IPS-NIHi11 (cell line): ENCODE measurements at places on chromosomes 13 and 19.

DNA sequence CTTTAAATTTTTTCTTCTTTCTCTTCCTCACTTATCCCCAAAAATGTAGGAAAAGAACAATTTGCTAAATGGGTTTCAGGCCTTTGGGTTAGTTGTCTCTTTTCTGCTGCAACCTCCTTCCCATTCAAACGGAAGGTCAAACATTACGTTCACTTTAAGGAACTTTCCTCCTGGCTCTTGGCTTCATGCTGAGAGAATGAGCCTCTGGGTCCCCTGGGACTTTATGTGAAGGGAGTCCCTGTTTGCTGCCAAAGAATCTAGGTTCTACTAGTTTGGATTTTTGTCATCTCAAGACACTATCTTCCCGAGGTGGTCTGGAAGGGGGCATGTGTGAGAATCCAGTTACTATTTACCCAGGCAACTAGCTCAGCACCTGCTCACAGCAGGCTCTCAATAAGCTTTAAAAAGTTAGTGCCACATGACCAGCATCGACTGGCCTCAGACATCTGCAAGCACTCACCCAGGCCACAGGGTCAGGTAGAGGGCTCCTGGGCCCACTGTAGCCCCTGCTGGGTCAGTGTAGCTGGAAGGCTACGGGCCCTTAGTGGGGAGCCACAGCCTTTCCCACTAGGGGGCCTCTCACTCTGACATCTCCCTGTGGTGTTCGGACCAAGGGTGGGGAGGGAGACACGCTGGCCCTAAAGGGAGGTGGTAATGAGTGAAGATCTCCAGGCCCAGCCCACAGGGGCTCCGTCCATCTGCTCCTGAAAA lies 40.5 kb downstream of the FAM124A start:
- no peak for DNase-seq

GRCh38 chr13:57629821-57630235 lies 1.7 kb upstream of the PCDH17 start:
- DNase-seq = peak; percentile 94

GRCh38 chr13:20994441-20994821 lies 67.0 kb downstream of the LATS2 start:
- DNase-seq = no peak

GRCh38 chr13:45162194-45162593 lies 38.7 kb downstream of the KCTD4 start:
- no peak for DNase-seq

DNA sequence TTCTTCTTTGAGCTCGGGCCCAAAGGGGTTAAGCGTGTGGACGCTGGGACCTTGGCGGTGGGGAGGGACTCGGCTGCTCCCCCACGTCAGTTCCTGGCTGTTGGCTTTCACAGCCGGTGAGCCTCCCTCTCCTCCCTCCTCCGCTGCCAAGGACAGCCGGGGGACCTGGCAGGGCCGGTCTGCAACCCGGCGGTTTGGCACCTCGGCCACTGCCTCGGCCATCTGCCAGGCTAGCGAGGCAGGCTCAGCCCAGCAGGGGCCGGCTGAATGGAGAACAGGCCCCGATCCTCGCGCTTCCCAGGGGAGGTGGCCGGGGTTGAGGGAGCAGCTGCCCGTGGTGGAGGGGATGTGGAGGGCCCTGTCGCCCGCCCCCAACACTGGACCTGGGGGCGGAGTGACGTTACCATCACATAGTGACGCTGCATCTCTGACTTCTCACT lies 5.0 kb downstream of the TLE5 start:
- DNase-seq = peak; percentile 70

GRCh38 chr19:44566984-44567383 lies 37.5 kb upstream of the CEACAM20 start:
- DNase-seq = no peak

- DNase-seq = peak; percentile 22
Measured at GRCh38 chr13:53545340-53545941, 516.8 kb downstream of the OLFM4 start.

- peak; percentile 68 for DNase-seq
Measured at GRCh38 chr19:39409208-39410016, 2.8 kb downstream of the ZFP36 start.

- no peak for DNase-seq
Measured at GRCh38 chr19:48044561-48044960, 682 bp upstream of the CABP5 start.

DNA sequence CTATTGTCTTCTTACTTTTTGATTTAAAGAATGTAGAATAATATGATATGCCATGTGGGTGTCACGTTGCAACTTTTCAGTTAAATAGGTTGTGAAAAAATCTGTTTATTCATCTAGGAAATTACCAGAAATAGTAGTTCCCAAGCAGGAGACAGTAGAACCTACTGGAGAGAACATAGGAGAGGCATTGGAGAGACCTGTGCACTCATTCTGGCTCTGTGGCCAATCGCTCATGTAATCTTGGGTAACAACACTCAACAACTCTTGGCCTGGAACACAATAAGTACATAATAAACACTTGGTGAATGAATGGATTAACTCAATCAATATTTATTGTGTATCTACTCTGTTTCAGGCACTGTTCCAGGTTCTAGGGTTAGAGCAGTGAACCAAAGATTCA lies 35.3 kb downstream of the EDNRB start:
- DNase-seq = no peak

- no peak for DNase-seq
Measured at GRCh38 chr13:99426426-99426825, 74.8 kb upstream of the TM9SF2 start.

DNA sequence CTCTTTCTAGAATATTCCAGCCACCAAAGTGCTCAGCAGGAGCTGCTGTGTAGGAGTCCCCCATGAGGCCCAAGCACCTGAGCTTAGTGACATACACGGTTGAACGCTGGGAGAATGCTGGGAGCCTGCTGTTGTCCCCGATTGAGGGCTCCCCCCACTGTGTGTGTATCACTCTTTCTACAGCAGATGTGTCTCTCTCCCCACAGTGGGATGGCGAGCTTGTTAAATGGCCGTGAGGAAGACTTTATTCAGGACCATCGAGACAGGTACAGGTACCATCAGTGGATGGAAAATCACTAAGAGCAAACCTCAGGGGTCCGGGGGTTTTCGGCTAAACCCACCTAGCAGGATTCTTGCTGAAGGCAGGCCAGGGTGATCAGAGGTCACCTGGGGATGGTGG lies 22.7 kb downstream of the EPN1 start:
- DNase-seq = no peak

GRCh38 chr13:61954092-61954491 lies 538.4 kb upstream of the PCDH20 start:
- DNase-seq = peak; percentile 24

DNA sequence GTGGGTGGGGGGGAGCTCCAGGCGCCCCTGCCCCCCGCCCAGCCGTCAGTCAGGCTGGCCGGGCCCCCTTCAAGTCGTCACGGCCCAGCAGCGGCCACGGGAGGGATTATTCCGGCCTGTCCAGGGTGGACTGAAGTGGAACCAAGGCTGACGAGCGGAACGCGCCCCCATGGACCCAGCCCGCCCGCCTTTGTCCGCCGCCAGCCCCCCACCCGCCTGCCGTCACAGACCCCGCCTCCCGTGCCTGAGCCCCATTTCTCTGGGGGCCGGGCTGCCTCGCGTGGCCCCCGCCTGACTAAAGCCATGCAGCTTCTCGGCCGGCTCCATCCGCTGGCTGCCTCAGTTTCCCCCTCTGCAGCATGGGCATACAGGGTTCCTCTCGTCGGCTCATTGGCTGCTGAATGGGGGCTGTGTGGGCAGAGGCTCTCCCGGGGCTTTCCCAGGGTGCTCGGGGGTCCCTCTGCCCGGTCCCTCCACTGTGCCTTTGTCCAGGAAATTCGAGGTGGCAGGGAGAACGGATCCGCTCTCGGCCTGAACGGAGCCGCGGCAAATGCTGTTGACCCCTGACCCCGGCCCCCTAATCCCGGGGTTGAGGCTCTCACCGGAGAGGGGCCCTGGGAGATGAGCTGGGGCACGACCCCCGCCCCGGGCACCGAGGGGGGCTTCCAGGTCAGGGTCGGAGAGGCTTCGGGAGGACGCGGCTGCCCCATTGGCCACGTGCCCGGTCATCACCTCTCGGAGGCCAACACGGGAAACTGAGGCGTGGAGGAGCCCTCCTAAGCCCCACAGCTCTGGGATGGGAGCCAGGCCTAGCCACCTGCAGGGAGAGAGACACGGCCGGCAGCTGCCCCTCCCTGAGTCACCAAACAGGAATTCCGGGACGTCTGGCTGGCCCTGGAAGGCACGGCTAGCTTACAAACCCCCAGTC lies 27.4 kb downstream of the EFNA2 start:
- DNase-seq = peak; percentile 77

GRCh38 chr19:42362891-42363440 lies 27.1 kb downstream of the CNFN start:
- no peak for DNase-seq

- peak; percentile 61 for DNase-seq
Measured at GRCh38 chr19:15453091-15453578, 3.4 kb upstream of the WIZ start.

DNA sequence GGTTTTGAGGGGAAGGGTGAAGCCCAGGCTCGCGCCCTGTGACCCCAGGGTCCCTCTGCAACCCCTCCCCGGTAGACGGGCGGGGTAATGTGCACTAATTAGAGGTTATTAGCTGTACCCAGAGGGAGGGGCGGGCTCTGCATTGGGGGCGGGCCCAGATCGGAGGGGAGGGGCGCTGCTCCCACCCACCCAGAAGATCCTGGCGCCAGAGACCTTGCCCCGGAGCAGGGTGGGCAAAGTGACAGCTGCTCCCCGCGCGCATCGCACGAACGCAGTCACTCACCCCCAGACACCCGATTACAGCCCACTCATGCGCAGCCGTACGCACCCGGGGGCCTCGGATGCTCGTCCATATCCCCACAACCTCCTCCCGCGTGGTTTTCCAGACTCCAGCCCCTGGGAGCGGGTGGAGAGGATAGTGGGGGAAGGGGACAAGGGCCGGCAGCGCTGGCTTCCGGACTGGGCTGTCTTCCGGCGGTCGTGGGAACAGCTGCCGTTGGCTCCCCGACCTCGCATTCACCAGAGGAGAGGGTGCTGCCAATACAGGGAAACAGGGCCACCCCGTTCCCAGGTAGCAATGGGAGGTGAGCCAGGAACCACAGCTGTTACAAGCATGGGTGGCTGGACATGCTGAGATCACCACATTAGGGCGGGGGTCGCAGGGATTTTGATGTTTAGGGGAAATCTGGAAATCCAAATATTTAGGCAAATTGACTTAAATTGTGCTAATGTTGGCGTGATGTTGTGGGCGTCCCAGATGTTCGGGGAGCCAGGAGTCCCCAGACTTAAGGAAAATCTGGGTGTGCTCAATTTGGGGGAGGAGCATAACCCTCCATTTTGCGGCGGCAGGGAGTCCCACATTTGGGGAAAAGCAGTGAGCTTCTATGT lies 2.9 kb upstream of the HOOK2 start:
- no peak for DNase-seq

- DNase-seq = no peak
Measured at GRCh38 chr19:45244133-45244794, 943 bp downstream of the EXOC3L2 start.

DNA sequence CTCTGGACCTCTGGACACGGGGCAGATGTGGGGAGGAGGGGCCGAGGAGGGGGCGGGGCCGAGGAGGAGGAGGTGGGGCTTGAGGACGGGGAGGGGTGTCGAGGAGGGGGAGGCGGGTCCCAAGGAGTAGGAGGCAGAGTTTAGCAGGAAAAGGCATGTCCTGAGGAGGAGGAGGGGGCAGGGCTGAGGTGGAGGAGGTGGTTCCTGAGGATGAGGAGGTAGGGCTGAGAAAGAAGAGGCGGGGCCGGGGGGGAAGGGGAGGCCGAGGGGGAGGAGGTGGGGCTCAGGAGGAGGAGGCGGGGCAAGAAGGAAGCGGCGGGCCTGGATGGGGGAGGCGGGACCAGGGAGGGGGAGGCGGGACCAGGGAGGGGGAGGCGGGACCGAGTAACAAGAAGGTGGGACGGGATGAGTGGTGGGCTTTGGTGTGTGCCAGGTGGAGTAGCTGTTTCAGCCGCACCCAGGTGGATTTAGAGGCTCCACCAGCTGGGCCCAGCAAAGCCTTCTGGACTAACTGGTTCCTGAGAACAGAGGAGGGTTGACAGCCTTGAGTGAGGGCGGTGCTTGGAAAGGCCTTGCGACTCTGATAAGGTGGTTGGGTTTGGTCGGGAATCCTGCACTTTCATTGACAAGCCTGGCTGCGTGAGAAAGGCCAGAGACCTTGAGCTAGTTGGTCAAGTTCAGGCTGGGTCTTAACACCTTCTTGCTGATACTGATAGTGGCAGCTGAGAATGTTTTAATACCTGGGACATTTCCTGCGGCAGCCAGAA lies 7.7 kb downstream of the TECR start:
- peak; percentile 90 for DNase-seq

DNA sequence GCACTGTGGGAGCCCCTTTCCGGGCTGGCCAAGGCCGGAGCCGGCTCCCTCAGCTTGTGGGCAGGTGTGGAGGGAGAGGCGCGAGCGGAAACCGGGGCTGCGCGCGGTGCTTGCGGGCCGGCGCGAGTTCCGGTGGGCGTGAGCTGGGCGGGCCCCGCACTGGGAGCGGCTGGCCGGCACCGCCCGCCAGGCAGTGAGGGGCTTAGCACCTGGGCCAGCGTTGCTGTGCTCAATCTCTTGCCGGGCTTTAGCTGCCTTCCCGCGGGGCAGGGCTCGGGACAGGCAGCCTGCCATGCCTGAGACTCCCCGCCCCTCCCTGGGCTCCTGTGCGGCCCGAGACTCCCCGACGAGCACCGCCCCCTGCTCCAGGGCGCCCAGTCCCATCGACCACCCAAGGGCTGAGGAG lies 405.2 kb upstream of the PRR20A start:
- peak; percentile 57 for DNase-seq

DNA sequence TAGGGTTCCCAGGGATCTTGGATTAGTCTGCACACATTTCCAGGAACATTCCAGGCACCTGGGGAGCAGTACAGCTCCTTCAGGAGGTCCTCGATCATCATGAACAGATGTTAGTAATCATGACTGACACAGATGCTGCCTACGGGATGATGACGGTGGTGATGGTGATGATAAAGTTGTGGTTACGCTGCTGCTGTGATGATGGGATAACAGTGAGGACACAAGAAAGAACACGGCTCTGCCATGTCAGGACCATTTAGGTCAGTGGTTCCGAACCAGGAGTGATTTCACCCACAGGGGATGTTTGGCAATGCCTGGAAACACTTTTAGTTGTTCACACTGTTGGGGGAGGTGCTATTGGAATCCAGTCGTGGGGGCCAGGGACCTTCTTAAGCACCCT lies 1193.0 kb downstream of the UQCRFS1 start:
- DNase-seq = no peak

DNA sequence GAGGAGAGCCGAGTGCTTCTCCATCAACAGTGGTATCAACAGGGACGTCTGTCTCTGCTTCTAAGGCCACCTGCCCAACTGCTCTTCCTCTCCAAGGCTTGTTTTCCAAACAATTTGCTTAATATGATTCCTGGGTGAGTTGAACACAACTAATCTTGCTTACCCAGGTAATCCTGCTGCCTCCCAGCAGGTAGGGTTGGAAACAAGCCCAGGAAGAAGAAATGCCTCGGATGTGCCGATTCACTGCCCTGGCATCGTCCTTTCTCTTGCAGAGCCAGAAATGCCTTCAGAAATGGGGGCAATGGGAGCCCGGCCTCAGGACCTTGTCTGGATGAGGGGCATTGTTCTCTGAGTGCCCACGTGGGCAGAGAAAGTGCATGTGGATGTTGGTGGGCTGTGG lies 51.9 kb upstream of the C1QTNF9B start:
- DNase-seq = no peak

GRCh38 chr13:25865391-25865790 lies 186.4 kb downstream of the SHISA2 start:
- no peak for DNase-seq

GRCh38 chr13:51475727-51476501 lies 23.1 kb upstream of the INTS6 start:
- no peak for DNase-seq
